ENCODE measurements at places on chromosomes 4 and X.

- DNase-seq = no peak
Observed at GRCh38 chr4:95910749-95911148, 70.9 kb downstream of the PDHA2 start.

- DNase-seq = no peak
Observed at GRCh38 chrX:152640034-152640818, 2.5 kb downstream of the GABRQ start.

DNA sequence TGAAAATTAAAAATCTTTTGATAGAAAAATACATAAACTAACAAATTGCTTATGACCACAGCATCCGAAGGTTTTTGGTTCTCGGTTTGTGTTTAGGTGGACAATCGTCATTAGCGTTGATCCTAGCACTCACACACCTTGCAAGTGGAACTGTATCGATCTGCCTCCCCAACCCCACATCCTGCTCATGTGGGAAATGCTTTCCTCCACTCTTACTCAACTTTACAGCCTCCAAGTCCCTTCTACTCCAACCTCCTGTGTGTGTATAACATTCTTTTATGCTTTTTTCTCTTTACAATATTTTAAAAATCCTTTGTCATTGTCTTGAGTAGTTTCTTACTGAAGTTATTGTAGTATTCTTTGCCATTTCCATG, 15.6 kb upstream of the TMEM131L start:
- no peak for DNase-seq

- DNase-seq = no peak
Observed at GRCh38 chrX:34687095-34687494, 30.0 kb upstream of the TMEM47 start.

GRCh38 chr4:185549095-185549639, 13.9 kb upstream of the PDLIM3 start:
- no peak for DNase-seq

DNA sequence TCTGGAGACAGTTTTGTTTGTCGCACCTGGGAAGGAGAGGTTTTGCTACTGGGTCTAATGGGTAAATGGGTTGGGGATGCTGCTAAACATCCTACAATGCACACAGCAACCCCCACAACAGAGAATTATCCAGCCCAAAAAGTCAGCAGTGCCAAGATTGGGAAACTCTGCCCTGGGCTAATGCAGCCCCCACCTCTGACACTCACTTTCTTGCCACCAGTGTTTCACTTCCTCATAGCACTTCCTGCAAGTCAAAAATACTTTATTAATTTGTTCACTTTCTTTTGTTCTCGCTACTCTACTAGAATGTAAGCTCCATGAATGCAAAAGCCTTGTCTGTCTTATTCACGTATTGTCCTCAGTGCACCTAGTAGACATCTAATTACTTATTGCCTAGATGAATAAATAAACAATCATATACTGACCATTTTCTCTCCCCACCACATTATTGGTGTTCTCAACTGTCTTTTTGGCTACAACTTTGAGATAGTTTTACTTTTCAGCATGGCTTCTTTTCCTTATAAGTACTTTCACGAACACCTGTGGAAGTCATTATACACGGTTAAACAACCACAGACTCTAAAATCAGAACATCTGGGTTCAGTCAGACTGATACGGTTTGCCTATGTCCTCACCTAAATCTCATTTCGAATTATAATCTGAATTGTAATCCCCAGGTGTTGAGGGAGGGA, 82.0 kb upstream of the PITX2 start:
- no peak for DNase-seq

GRCh38 chr4:22413471-22413870, 102.4 kb downstream of the ADGRA3 start:
- DNase-seq = no peak

GRCh38 chr4:128271551-128271950, 16.1 kb downstream of the PGRMC2 start:
- no peak for DNase-seq

- DNase-seq = no peak
Observed at GRCh38 chr4:167897116-167897515, 195.2 kb upstream of the ANXA10 start.

- DNase-seq = peak; percentile 54
Observed at GRCh38 chrX:78527263-78527662, 131.9 kb downstream of the RTL3 start.

GRCh38 chrX:39788521-39788920, 309.2 kb downstream of the BCOR start:
- DNase-seq = no peak

DNA sequence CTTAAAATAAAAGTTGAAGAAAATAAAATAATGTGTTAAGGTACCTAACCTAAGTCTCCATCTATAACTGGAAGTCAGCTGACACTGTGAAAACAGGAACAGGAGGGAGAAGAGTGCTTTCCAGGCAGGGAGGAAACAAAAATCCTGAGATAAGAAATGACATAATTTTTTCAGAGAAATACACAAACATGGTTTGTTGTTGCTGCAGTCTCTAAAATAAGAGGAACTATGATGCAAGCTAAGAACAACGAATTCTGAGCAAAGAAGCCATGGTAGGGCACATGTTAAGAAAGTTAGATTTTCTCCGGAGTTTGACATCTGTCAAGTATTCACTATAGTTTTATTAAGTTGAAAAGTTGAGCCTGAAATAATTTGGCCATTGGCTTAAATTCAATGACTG, 26.9 kb downstream of the PAPSS1 start:
- no peak for DNase-seq

GRCh38 chr4:26238778-26239679, 81.8 kb upstream of the RBPJ start:
- no peak for DNase-seq

DNA sequence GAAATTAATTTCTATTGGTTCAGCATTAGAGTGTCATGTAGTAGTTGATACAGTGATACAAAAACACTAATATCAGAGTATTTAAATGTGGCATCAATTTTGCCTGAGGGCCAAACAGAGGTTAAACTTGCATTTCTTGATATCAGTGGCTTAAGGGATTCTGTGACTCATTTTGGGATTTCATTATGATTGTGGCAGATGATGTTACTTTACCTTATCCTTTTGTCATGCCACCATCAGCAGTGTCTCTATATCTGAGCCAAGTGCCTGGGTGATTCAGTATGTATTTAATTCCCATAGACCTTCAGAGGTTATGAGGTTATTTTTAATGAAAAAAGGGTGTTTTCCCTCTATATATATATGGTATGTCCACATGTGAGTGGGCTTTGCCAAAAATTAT, 582.9 kb downstream of the ADGRL3 start:
- DNase-seq = no peak

- no peak for DNase-seq
Observed at GRCh38 chrX:57643698-57644097, 36.4 kb downstream of the NLRP2B start.

DNA sequence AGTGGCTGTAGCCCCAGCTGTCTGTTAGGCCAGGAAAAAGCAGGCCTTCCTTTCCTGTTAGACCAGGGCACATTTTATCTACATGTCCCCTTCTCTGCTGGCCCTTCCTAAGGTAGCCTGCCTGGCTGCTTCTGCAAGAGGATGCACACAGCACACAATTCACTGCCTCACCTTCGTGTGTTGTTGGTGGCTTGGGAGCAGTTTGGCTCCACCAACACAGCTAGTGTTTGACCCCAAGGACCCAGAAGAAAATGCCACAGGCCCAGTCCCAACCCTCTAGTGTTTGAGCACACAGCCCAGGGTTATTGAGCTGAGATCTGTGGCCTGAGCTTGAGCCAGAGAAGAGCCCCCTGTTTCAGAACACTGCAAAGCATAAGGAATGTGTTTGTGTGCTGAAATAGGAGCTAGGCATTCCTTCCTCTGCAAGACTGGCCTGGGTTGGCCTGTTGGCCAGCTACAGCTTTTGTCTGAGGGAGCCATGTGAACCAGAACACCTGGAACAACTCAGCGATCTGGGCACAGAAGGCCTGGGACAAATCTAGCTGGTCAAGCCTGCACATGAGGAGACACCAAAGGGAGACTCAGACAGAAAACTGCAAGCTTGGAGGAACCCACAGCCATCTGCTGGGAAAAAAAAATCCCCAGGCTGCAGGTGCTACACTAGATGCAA, 26.4 kb downstream of the MAGEE1 start:
- DNase-seq = no peak

- no peak for DNase-seq
Observed at GRCh38 chrX:580030-580429, 50.6 kb upstream of the SHOX start.

- no peak for DNase-seq
Observed at GRCh38 chr4:67071641-67072040, 473.7 kb downstream of the CENPC start.

DNA sequence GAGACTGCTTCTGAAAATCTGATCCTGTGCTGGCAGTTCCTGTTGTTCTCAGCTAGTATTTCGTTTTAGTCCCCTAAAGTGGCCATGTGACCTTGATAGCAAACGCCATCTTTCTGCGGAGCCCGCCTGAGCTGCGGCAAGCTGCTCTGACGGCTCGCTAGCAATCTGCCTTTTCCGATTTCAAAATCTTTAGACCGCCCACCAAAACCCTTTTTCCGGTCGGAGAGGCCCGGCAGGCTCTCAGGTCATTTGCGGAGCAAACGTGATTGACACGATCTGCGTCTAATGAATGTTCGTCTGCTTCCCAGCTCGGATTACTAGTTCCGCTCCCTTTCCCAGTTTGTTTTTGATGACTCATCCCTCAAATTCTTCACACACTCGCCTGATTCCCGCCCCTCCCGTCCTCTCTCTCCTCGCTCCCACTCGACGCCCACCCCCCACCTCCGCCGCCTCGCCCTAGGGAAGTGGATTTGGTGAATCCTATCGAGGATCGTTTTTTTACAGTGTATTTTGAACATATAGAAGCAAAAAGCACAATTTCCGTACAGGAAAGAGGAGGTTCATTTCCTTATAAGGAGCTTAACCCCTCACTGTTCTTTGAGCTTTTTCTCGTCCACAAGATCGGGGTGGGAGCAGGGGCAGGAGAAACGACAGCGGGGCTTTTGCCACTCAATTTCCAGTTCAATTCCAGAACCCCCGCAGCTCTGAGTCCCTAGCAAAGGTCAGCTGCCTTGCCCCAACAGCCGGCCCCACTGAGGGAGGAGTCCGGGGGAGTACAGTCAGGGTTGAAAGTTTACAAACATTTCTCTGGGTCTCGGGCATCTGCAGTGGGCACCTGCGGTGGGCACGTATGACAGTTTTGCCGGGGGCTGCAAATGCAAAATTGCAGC, 37.5 kb downstream of the NLGN3 start:
- peak; percentile 92 for DNase-seq

DNA sequence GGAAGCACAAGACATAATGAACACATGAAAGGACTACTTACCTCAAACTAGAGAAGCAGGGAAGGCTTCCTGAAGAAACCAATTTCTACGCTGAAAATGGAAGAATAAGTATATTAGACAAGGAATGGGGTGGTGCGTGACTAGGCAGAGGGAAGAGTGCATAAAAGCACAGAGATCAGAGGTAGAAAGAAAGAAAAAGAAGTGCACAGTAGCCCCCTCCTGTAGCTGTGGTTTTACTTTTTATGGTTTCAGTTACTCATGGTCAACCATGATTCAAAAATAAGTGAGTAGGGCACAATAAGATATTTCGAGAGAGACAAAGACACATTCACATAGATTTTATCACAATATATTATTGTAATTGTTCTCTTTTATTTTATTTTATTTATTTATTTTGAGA, 934.5 kb upstream of the INTU start:
- no peak for DNase-seq

DNA sequence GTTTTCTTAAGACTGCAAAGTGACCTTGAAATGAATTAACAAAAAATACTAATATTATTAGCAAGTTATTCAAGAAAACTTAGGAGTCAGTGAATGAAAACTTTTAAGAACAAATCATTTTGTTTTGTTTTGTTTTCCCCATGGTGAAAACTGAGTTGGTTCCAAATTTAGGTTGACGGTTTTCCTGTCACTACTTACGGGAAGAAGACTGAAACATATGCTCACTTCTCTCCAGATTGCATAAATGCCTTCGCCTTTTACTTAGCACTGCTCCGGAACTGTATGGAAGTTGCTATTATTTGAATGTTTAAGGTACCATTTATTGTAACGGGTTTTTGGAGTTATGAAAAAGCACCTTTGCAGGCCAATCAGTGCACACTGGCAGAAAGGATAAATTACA, 42.8 kb downstream of the DOCK11 start:
- no peak for DNase-seq

DNA sequence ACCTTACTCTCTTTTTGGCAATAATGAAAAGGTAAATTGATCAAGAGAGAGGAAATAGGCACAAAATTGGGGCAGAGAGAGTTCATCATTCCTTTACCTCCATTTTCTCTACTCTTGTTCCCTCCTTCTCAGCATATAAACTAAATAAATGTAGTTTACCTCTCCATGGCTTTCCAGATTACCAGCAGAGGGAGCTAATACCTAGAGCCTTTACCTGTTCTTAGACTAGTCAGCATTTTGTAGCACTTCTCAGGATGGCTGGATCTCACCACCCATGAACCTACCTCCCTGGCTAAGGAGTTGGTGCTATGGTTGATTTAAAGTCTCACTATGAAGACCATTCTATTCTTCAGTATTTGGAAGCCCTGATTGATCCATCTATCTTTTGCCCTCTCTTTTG, 15.7 kb downstream of the OFD1 start:
- peak; percentile 58 for DNase-seq

DNA sequence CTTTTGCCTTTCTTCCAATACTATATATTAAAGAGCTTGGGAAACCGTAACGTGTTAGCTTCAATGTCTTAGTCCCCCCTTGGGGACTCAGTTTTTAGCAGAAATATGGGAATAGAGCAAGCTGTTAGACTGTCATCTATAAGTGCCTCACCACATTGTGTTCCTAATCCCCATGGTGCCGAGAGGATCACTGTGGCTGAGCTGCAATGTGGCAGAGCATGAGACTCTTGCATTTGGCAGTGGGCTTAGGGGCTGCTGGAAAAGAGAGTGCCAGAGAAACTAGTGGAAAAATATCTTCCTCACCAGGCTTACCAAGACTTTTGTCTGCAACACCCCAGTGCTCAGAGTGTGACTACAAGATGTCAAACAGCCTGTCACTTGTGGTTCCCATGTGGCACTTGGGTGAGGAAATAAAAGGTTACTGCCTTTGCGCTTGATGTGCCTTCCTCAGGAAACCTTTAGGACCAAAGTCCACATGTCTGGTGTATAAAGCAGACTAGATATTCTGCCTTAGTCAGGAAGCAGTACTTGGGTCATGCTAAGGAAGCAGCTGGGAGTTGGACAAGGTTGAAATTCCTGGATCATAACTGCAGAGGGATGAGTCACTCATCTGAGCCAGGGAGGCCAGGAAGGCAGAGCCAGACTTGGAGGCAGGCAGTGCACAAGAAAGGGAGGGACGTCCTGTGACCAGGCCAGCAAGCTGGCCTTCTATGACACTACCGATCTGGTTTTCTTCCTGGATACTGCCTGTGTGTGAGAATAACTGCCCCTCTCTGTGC, 9.7 kb upstream of the MAGEA4 start:
- DNase-seq = no peak

Data from CD4-positive, alpha-beta T cell treated with Interleukin-4 for 4 hours (primary cell).